Stimulated activated CD4-positive, alpha-beta T cell treated with anti-CD3 and anti-CD28 coated beads, Interleukin-1b, Interleukin-23, amount 100 ng/mL, for 1 hour (primary cell): ENCODE measurements at places on chromosomes 5 and 9.

GRCh38 chr9:103992938-103993579, 101.0 kb upstream of the SMC2 start:
- no peak for DNase-seq

GRCh38 chr5:136141561-136141960, 8.9 kb downstream of the SMAD5 start:
- no peak for DNase-seq

- DNase-seq, result no peak
Measured at GRCh38 chr9:37197158-37198038, 77.0 kb downstream of the ZCCHC7 start.

GRCh38 chr5:120446068-120446492, 18.0 kb upstream of the PRR16 start:
- DNase-seq, result no peak

GRCh38 chr9:124767821-124768220, 3.3 kb downstream of the NR6A1 start:
- DNase-seq, result no peak

DNA sequence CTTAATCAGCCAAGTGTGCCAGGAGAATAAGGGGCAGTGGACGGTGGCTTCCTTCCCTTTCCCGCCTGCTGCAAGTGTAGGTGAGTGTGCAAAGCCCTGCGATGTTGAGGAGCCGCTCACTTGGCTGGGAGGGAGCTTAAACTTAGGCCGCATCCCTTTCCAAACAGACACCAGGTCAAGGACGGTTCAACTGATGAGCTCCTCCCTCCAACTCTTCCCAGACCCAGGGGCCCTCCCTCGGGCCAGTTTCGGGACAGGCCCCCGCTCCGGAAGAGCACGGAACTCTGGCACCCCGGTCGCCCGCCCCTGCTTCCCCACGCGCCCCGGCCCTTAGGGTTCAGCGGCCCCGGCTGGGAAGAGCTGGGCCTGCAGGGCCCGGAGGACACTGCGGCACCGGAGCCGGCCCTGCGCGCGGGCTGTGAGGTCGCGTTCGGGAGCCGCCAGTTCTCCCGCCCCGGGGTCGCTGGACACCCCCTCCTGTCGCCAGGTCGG, 481 bp downstream of the MRPL36 start:
- DNase-seq, result no peak

DNA sequence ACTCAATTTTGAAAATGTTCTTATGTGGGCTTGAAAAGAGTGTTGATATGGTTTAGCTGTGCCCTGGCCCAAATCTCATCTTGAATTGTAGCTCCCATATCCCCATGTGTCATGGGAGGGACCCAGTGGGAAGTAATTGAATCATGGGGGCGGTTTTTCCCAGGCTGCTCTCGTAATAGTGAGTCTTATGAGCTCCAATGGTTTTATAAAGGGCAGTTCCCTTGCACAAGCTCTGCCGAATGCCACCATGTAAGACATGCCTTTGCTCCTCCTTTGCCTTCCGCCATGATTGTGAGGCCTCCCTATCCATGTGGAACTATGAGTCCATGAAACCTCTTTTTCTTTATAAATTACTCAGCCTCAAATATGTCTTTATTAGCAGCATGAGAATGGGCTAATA, 71.0 kb downstream of the USP20 start:
- DNase-seq, result no peak

DNA sequence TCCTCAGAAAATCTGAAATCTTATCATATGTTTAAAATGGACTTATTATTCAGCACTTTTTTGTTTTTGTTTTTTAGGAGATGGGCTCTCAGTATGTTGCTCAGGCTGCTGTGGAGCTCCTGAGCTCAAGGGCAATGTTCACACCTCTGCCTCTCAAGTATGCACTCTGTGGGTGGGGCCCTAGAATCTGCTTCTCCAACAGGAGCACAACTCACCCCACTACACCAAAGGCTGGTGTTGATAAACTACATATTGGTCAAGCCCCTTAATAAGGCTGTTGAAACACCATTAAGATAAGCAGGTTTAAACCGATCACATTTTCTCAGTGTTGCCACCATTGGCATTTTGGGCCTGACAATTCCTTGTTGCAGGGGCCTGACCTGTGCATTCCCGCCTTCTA, 131.6 kb downstream of the FANCC start:
- DNase-seq, result no peak

GRCh38 chr5:115849258-115849798, 7.6 kb downstream of the AP3S1 start:
- DNase-seq, result no peak

GRCh38 chr9:35814841-35815543, at the start of gene HINT2:
HINT2 (minus strand) TSS chr9:35815042; CDS start chr9:35814979, 63 bp downstream.
- peak; percentile 96 for DNase-seq

DNA sequence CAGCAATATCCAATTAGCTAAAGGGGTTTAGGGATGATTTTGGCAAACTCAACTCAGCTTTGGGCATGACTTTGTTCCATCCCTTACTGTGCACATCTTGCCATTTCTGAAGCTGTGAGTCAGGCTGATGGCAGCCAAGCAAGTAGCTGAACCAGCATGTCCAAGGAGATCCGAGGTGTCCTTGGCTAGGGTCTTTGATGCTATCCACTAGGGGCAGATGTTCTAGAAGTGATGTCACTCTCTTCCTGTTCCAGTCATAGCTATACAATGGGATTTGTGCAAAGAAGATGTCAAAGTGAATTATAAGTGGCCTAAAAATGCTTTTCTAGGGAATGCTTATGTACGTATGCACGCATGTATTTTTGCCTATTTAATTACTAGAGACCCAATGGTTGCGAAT, 160.8 kb upstream of the PAPPA start:
- DNase-seq, result no peak

GRCh38 chr5:84861306-84861705, 476.6 kb upstream of the EDIL3 start:
- DNase-seq, result no peak

- DNase-seq, result no peak
Measured at GRCh38 chr5:11048760-11049159, 287.7 kb upstream of the DAP start.

- DNase-seq, result no peak
Measured at GRCh38 chr5:177437623-177438022, 9.0 kb upstream of the PRR7 start.

DNA sequence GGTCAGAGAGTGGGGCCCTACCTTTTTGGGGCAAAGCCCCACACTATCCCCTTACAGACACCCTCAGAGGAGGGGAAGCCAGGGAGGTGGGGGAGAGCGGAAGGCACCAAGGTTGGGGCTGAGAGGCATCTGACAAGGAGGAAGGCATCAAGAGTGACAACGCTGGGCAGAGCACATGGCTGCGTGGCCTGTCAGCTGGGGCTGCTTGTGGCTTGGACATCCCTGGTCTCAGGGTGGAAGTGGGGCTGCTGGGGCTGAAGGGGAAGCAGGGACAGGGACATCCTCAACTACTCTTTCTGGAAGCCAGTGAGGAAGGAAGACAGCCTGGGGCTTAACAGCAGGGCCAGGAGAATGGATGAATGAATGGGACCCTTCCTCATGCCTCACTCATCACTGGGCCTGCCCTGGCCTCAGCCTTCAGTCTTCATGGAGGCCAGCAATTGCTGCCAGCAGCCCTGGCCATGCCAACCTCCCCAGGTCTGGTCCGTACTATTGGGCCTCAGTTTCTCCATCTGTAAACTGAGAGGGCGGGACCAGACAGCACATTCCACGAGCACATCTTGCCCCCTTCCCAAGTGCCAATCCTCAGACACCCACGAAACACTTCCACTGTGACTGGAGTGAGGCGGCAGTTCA, 993 bp upstream of the RALGDS start:
- DNase-seq, result no peak

- no peak for DNase-seq
Measured at GRCh38 chr9:30519756-30520155, 1864.7 kb upstream of the ACO1 start.

- DNase-seq, result no peak
Measured at GRCh38 chr5:17373814-17374556, 124.0 kb upstream of the TAF11L2 start.

- DNase-seq, result no peak
Measured at GRCh38 chr5:108753877-108754276, 6.2 kb downstream of the FER start.

- no peak for DNase-seq
Measured at GRCh38 chr9:127519301-127520166, 68.2 kb downstream of the LRSAM1 start.

- DNase-seq, result no peak
Measured at GRCh38 chr9:77892171-77892570, 139.4 kb downstream of the GNAQ start.

GRCh38 chr9:85215961-85216360, 525.8 kb downstream of the AGTPBP1 start:
- DNase-seq, result no peak

DNA sequence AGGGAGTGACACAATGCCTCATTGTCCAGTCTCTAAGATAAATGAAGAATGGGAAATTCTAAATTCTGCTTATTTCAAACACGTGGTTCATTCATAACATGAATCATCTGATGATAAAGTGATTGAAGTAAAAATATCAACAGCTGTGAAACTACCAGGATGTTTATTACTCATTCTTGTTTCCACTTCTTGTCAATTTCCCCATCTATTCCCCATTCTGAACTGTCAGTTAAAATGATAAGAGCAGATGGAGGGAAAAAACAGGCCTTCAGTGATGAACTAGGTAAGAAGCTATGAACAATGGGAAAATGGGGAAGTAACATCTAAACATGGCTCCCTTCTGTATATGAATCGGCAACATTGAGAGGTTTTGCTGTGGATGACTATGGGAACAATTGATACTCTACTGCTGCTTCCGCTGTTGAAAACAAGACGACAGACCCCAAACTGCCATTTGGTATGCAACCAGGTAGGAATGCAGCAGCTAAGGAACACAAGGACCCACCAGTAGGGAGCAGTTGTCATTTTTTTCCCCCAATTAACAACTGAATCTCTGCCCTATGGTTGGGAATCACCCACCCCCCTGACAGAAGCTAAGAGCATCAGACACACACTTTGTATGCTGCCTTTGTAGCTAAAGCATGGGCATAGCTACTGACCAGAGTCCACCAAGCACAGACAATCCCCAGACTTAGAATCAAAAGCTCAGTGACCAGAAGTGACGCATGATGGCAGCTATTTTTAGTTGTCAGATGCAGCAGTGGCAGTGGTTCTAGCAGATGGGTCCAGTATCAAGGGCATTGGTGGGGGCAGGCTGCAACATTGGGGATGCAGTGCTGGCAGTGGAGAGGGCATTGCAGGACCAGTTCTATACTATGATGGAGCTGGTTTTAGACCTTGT, 52.9 kb upstream of the ZNF366 start:
- no peak for DNase-seq

GRCh38 chr9:92295827-92296258, 2.3 kb upstream of the IARS1 start:
- no peak for DNase-seq

DNA sequence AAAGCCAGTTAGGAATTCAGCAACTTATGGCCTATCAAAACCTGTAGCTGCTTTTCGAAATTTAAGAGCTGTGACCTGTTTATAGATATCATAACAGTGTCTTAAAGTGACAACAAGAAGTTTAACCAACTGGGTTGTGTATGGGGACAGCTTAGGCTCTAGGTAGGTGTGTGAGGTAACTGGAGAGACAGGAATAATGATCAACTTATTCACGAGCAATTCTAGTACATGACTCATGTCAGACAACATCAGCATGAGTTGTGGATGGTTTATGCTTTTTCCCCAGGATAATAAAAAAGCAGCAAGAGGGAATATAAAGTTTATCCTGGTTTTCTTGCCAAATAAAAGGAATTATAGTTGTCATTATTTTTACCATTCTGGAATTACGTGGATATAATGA, 88.6 kb downstream of the GDNF start:
- DNase-seq, result no peak

DNA sequence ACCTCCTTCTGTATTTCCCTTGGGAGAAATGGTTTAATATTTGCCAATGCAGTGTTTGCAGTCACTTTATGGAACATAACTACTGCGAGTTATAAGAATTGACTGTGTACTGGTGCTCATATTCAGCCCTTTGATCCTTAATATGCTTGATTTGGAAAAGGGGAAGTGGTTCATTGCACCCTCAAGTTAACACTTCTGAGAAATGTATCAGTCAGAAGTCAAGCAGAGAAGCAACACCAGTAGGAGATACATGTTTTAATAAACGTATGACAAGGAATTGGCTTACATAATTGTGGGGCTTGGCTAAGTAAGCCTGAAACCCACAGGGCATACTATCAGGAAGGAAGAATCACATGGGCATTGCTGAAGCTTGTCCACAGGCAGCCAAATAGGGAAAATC, 131.0 kb upstream of the SPRY4 start:
- DNase-seq, result no peak

DNA sequence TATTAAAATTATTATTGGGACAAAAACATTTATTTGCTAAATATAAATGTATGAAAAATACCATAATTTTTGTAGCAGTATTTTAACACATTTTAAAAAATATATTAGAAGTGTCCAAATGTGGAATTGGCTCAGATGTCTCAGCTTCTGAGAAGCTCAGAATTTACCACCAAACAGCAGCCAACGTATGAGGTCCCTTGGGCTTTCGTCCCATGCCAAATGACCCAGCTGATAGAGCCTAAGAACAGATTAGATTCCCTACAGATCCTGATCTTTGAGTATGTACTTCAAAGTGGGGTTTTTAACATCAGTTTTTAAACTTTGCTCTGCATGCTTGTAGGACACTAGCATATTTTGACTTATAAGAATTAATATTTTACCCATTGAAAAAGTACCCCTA, 77.3 kb upstream of the RPS23 start:
- DNase-seq, result no peak

GRCh38 chr5:141811287-141812155, 66.7 kb downstream of the PCDH1 start:
- no peak for DNase-seq

- DNase-seq, result no peak
Measured at GRCh38 chr9:37609735-37610397, 17.5 kb upstream of the TOMM5 start.

- DNase-seq, result no peak
Measured at GRCh38 chr9:120856700-120857099, 14.0 kb upstream of the PSMD5 start.

DNA sequence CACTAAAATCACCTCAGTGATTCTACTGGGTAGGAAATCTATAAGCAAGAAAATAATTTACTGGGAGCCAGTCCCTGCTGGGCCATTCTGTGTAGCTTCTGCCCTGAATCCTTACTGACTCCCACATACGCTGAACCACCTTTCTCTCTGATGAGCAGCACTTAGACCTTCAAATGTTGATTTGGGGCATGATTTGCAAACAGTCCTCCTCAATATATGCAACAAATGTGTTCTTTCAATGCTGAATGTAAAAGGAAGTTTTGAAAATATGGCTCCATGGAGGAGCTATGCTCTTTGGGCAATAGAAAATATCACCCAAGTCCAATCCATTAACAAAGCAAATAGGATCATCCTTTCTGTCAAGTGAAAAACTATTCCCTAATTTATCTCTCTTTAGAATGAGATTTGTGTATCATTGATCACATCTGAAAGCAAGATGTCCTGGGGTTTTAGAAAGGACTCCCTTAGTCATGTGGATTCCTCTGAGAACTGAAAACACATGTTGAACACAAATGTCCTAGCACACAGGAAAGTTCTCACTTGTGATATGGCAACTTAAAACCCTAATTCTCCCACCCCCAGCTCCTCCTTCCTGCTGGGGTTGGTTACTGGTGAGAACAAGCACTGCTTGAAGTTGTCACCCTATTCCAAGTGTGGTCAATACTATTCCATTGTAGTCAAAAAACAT, 8.9 kb upstream of the CER1 start:
- DNase-seq, result no peak

GRCh38 chr9:69295872-69296552, 29.0 kb upstream of the ENTREP1 start:
- no peak for DNase-seq
